Upper lobe of left lung (tissue), 6 donors: ENCODE measurements at places on chromosomes 4 and X. TPM values are rescaled to one million over a fixed set of nuclear protein-coding genes. Genes with fewer than 3 reads are reported as not detected.

Gene MAGEC2
- total RNA-seq: not detected

DNA sequence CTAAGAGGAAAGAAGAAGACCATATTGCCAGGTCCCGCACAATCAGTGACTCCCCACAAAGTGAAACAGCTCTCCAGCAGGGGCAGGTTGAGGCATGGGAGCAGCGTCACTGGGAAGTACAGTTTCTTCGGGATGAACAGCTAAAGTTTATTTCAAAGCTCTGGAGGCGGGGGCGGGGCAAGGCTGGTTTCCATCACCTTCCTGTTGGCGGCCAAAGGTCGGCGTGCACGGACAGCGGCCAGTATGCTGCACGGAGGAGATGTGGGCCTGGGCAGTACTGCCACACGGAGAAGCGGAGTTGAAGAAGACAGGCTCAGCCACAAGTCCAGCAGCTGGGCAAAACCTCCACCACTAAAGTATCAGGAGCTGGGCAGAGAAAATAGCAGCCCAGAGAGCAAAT, 951 bp upstream of the ZNF518B start:
- DNase-seq: peak; percentile 61

DNA sequence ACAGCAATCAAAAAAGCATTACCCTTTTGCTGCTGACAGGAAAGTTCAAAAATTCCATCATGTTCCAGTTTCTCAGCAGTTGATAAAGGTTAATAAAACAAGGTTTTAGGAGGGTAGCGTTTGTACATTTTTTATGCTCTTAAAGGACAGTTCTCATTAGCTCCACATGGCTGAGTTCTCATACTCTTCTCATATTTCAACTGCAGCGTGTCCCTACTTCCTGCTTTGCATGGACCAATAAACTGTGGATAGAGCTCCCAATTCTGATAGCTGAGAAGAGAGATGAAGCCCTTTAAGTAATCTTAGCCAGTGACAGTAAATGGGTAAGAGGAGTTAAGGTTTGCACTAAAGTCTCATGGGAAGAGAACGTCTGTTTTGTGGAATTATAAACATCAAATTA, 53.5 kb downstream of the SPANXA2 start:
- no peak for DNase-seq

Gene MAGEC1
- not detected for total RNA-seq

Gene ZNF280C
- total RNA-seq: 2.8 TPM

GRCh38 chr4:98469771-98470170, 188.6 kb downstream of the TSPAN5 start:
- DNase-seq: no peak

DNA sequence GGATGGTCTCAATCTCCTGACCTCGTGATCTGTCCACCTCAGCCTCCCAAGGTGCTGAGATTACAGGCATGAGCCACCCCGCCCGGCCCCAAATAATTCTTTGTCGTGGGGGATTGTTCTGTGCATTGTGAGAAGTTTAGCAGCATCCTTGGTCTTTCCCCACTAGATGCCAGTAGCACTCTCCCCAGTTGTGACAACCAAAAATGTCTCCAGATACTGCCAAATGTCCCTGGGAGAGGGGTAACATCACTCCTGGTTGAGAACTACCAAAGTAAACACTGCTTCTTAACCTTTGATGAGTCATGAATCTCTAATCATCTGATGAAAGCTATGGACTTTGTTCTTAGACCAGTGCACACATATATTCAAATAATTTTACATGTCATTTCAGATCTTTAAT, 90.7 kb upstream of the BRS3 start:
- no peak for DNase-seq

Gene NUP62CL
- total RNA-seq: 3.0 TPM

Gene NXF2B
- not detected for total RNA-seq

- DNase-seq: no peak
These were observed 2.0 kb upstream of the MXD4 start for GRCh38 chr4:2263926-2264321.

DNA sequence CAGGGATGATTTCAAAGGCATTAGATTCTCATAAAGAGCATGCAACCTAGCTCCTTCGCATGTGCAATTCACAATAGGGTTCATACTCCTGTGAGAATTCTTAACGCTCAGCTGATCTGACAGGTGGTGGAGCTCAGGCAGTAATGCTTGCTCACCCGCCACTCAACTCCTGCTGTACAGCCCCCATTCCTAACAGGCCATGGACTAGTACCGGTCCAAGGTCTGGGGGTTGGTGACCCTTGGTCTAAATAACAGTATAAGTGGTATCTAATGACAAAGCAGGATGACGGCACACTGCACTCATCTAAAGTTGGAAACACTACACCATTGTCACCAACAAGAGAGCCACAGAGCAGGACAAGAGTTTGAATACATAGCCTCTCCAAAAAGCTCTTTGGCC, 28.5 kb downstream of the ADGRA3 start:
- DNase-seq: no peak

DNA sequence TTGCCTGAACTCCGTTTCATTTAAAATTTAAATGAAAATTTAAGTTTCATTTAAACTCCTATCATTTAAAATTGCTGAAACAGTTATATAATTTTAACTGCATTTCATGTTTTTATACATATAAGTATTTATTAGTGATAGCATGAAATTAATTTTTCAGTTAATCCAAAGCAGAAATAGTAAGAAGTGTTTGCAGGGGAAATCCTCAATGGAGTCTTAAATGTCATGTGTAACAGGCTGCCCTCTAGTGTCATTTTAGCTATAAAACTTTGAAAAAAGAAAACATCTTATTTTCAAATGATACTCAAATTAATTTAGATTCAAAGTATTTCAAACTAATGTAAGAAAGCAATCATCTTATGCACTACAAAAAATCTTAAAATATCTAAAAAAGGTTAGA, 27.2 kb downstream of the TAPT1 start:
- no peak for DNase-seq

DNA sequence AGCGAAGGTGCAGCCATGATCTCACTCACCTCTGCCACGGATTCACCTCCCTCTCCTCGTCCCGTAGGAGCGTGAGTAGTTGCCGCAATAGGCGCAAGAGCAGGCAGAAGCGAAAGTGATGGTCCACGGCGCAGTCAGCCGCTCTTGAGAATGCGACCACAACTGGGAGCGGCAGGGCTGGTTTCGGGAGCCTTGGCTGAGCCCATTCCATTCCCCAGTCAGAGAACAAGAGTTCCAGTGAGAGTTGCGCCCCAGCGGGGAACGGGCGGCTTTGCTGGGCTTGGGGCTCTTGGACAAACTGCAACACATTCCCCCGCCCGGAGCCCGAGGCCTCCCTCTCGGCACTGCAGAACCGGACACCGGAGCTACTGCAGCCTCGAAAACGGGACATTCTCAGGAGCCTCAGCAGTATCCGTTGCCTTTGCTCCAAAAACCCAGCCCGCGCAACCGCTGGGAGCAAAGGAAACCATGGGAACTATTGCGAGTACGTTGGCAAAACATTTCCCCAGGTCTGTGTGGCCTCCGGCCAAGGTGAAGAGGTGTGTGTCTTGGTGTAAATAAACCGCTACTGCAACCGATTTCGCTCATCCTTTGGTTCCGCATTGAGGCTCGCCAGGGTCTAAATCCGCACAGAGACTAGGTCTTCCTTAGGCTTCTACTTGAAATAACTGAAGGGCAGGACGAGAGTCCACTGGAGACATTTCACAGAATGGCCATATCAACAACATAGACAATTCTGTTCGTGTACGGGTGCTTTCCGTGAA, 5.7 kb upstream of the ZBTB33 start:
- DNase-seq: peak; percentile 80

- no peak for DNase-seq
These were observed 52.1 kb downstream of the LEF1 start for GRCh38 chr4:108116423-108117168.

GRCh38 chrX:19331831-19332230, 11.9 kb upstream of the PDHA1 start:
- no peak for DNase-seq

GRCh38 chr4:83609365-83609764, 73.5 kb downstream of the GPAT3 start:
- DNase-seq: no peak

Gene HMGN5
- 2.2 TPM for total RNA-seq

DNA sequence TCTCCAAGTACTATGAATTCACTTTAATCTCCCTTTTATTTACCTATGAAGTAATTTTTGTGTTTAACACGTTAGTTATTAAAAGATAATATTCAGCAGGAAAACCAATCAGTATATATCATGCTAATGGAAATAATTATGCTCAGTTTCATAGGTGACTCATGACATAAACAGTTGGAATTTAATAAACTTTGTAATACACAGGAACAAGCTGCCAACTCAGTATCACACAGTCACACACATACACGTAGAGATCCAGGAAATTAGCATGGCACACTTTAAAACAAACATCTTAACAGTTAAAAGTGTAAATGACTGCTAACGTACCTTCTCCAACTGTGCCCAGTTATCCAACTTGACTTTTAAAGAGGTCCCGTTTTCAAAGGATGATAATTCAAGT, 2.3 kb downstream of the SPATA4 start:
- DNase-seq: no peak

DNA sequence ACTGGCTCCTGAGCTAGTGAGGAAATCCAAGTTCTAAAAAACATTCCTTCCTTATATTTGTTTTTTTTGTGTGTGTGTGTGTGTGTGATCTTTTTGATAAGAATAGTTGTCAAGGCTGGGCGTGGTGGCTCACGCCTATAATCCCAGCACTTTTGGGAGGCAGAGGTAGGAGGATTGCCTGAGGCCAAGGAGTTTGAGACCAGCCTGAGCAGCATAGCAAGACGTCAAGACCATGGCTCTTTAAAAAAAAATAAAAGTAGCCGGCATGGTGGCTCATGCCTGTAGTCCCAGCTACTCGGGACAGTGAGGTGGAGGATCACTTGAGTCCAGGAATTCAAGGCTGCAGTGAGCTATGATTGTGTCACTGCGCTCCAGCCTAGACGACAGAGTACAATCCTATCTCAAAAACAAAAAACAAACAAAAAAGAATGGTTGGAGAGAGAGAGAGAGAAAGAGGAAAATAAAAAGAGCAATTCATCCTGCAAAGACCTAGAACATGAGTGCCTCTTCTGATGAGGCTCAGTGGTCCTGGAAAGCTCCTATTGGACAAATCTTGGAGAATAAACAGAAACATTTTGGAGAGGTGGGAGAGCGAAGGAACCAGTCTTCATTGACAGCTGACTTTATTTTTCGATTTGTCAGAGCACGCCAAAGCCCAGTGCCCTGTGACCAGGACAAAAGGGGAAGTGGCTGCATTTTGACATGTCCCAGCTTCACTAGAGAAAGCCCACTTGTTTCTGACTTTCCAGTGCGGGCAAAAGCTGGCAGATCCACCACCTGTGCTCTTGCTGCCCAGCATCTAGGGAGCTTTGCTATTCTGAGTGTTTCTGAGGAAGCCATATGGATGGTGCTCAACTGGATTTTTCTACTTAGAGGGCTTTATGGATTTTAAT, 244.7 kb downstream of the PALLD start:
- no peak for DNase-seq
